ENCODE measurements at places on chromosomes 6 and 20.

DNA sequence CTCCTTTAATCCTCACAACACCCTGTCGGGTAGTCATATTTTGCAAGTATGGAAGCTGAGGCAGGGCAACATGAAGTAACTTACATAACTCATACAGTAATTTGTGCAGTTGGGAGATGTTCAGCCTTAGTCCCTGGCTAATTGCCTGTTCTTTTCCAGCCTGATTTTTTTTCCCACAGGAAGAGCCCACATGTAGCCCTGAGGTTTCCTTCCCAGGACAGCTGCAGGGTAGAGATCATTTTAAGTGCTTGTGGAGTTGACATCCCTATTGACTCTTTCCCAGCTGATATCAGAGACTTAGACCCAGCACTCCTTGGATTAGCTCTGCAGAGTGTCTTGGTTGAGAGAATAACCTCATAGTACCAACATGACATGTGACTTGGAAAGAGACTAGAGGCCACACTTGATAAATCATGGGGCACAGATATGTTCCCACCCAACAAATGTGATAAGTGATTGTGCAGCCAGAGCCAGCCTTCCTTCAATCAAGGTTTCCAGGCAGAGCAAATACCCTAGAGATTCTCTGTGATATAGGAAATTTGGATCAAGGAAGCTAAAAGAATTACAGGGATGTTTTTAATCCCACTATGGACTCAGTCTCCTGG, 5.0 kb upstream of the BTN2A1 start:
- no peak for DNase-seq

DNA sequence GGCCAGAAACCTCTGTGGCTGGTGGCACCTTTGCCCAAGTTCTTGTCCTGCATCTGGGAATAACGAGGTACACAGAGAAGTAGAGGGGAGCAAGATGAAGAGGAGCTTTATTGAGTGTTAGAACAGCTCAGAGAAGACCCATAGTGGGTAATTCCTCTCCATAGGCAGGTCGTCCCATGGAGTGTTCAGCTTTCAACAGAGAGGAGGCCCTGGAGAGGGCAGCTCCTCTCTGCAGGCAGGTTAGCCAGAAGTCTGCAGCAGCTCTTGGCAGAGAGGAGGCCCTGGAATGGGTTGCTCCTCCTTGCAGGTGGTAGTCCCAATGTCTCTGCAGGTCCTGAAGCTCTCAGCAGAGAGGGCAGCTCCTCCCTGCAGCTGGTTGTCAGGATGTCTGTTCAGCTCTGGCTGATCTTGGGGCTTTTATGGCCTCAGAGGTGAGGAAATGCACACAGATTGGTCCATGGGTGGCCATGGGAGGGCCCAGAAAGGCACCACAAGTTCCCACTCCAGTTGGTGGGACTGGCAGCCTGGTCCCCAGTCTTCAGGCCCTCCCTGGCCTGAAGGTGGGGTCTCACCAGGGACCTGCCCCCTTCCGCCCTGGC, 89.0 kb downstream of the IPCEF1 start:
- no peak for DNase-seq

DNA sequence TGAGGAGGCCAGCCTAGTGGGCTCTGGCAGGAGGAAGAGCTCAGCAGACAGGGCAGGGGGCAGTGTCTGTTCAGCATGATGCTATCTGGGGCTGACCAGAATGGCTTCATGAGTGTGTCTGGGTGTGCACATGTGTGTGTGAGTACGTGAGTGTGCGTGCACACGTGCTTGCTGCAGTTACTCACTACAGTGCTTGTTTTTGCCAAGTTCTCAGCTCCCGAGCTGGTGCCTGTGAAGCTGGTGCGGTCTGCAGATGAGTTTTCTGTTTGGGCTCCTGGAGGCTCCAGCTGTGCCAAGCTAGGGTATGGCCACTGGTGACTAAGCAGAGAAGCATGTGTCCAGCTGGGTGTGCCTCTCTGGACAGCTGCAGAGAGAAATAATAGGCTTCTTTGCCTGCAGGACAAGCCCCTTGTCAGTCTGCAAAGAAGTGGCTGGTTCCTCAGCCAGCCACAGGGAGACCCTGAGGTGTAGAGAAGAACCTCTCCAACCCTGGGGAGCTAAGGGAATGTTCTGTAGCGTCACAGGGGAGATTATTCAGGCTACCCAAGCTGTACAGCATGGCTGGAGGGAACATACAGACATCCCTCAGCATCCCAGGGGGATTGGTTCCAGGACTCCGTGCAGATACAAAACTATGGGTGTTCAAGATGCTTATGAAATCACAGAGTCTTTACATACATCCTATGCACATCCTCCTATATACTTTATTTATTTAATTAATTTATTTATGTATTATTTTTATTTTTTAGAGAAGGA, 40.2 kb upstream of the FAM50B start:
- no peak for DNase-seq

DNA sequence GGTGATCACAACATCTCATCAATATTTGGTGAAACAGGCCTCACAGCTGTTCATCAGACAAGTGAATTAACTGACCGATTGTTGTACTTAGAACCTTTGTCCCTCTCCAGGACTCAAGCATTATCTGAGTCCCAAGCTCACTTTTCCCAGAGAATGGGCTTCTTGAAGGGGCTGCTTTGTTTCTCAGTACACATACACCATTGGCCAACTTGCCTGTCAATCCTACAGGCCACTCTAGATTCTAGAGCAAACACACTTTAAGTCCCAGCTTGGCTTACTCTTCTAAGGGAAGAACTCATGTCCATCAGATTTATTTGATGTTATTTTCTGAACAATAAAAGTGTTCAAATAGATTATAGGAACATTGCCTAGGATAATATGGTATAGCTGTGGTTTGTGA, 249.5 kb downstream of the BCKDHB start:
- DNase-seq = no peak

DNA sequence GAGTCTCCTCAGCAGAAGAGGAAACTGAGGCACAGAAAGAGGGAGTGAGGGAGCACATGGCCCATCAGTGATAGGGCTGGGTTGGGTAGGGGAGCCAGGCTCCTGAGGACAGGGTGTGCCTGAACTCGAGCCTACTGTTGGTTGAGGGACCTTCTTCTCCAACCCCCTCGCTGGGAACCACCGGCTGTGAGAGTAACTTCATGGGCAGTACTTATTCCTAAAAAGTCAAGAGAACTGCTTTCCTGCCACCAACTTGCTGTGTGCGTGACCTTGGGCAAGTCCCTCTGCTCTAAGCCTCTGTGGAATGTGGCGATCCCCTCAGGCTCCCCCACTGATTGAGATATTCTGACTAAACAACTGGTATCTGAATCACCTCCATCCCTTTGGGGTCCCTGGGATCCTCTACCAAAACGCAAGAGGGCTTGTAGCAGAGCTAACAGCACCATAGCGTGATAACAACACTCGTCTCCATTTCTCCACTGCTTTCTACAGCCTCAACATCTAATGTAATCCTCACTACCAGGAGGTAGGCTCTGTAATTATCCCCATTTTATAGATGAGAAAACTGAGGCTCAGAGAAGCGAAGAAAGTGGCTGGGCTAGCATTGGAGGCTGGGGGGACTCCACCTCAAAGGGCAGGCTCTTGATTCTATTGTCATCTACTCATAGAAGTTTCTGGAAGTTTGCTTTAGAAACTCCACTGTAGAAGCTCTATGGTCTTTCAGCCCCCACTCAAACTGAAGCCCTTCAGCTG, 76.0 kb downstream of the JPH2 start:
- DNase-seq = no peak

DNA sequence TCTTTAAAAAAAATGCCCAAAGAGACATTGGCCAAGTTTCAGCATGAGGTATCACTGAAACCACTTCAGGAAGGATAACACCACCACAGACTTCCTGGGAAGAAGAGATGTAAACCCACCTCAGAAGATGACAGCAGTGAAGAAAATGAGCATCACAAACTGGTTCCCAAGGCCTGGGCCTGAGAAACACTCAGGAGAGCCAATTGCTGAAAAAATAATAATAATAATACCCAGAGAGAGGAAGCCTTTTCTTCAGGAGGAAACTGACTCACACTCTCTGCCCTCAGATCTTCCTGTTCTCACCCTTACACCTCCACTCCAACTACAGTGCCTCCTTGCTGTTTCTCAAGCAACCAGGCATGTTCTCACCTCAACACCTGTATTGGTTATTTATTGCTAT, 68.1 kb upstream of the MAFB start:
- no peak for DNase-seq

- no peak for DNase-seq
Measured at GRCh38 chr20:5657190-5657875, 92.9 kb upstream of the SHLD1 start.

- DNase-seq = no peak
Measured at GRCh38 chr6:156423829-156424228, 353.3 kb upstream of the ARID1B start.

DNA sequence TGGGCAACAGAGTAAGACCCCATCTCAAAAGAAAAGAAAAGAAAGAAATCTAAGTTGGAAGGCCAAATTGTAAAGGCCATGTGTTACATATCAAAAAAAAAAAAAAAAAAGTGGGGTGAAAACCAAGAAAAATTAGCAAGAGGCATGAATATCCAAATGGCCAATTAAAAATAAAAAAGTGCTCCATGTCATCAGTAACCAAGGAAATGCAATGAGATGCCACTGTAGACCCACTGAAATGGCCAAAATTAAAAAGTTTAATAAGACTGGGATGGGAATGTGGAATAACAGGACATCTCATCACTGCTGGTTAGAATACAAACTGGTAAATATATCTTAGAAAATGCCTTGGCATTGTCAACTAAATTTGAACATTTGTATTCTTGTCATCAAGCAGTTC, 30.1 kb upstream of the BCLAF1 start:
- DNase-seq = no peak

DNA sequence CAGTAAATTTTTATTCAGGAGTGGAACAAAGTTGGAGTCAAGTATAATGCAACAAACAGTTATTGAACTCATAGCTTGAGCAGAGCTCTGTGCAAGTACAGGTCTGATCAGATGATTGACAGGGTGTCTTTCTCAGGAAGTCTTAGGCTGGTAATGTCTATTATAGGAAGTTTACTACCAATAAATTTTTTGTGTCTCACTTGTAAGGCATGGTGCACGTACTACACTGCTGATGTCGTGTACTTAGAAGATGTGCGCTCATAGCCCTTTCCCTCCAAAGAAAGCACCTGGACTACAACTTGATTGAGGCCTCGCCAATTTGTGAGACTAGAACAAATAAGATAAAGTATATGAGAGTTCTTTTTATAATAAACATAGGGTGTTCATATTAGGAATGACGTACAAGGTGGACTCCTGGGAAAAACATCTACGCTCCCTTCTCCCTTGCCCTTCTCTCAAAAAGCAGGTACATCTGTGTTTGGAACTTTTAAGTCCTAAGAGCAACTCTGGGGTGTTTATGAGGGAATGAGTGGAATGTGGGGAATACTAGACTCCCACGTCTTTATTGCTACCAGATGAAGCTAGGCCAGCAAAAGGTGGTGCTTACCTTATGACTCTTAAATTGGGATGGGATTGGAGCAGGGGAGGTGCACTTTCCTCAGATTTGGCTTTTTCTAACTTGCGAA, 1.5 kb downstream of the NDUFAF5 start:
- DNase-seq = no peak

DNA sequence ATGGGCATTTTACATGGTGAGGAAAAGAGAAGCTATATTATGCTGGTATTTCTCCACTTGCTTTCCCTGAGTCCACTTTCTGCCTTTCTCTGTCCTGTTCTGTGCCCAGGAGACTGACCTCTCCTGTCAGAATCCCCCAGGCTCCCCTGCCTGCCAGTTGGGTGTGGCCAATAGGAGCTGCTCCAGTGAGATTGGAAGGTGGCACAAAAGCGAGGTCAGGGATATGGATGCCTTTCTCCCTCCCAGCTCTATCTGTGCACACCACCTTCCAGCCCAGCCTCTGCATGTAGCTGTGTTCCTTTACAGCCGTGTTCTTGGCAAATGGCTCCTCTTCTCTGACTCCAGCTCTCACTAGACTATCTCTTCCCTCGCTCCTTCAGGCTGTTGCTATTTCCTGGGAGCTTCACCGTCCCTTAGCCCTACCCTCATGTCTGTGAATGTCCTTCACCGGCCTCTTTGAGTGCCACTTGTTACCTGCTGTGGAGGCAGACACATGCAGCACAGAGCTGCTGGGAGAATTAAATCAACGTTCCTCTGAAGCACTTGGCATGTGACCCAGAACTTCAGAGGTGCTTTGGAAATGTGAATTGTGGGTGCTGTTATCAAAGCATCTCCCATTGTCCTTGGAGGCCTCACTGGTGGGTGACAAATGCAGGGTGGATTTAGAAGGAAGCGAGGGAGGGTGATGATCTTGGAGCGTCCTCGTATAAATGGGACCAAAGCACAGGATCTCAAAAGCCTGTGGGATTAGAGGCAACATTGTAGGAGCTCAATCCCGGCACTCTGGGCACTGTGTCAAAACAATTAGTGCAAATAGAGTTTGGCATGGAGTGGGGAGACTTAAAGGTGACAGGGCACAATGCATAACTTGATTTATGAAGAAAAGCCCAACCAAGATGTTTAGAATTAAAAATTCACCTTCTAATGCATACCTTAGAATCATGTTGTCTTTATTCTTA, 28.9 kb upstream of the RALGAPA2 start:
- DNase-seq = no peak

- DNase-seq = no peak
Measured at GRCh38 chr6:11307226-11307625, 74.8 kb upstream of the NEDD9 start.

- DNase-seq = no peak
Measured at GRCh38 chr20:23246717-23247664, 103.6 kb upstream of the NXT1 start.

DNA sequence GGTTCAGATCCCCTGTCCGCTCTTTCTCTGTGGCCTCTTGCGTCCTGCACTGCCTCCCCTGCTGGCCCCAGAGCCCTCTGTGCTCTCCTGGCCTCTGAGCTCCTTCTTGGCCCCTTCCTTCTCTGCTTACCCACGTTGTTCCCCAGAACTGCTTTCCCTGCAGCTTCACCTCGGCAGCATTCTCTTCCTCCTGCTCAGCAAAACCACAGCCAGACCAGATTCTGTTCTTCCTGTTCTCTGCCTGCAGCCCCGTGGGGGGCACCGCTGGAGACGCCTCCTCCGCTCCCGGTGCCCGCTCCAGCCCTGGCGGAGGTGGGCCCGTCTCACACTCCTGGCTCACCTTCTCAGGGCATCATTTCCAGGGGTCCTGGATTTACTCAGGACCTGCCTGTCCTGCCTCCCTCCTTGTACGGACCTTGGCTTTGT, 59.7 kb downstream of the TCP11 start:
- DNase-seq = no peak

DNA sequence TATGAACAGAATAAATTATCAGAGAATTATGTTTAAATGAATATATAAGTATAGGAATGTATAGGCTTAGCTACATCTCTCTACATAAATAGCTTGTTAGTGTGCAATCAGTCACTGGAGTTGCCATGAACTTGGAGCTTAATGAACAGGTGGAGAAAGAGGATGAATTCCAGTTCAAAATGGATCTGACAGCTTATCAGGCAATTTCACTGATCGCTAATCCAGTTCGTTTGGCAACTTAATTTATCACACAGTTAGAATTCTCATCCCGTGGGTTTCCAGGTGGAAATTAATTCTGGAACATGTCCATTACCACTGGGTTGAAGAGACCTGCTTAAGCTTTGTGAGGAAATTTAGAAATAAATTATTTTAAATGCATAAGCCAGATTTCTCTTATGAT, 118.1 kb downstream of the MACROD2 start:
- DNase-seq = no peak
